T-helper 1 cell (primary cell): ENCODE measurements at places on chromosomes 6 and 20.

DNA sequence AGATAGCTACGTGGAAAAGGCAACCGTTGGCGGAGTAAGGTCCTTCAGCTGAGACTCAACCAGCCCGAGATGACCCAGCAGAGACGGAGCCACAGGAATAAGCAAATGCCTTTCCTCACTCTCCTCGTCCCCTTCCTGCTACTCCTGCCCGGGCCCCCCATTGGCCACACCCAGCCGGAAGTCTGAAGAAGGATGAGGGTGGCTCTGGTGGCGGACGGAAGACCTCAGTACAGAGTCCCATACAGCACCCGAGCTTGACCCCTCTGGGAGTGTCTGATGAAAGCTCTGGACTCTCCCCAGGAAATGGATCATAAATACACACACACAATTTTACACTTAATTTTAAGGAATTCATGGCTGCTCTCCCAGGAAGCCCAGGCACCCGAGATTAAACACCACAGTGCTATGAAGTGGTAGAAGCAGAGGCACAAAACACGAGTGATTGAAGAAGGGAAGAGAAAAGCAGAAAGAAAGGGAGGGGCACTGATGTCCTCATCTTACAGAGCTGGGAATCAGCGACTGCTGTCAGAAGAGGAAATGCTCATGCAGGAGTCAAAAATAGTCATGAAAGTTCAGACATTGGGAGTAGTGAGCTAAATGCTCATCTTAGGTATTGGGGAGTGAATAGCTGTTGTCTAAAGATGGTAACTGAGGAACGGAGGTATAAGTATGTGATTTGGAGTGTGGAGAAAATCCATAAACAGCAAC, 125.6 kb downstream of the BANF2 start:
- no peak for DNase-seq

GRCh38 chr6:51269876-51270275, 451.2 kb downstream of the TFAP2B start:
- DNase-seq, result no peak

DNA sequence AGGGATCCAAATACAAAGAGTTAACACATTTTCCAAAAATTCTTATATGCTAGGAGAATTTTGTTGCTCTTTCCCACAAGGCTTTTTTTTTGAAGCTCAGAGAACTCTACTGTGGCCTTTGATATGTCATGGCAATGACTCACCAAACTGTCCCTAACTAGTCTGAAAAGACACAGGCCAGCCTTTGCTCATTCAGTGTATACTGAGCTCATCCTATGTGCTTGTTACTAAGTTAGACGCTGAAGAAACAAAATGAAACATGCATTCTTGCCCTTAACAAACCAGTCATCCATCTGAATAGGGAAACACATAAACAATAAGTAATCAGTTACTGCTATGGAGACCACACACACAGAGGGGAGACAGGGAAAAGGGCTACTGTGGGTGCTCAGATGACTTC, 291.8 kb downstream of the FOXC1 start:
- no peak for DNase-seq

- no peak for DNase-seq
Observed at GRCh38 chr6:113144117-113144516, 713.0 kb upstream of the MARCKS start.

GRCh38 chr6:23329086-23329485, 759.7 kb downstream of the HDGFL1 start:
- DNase-seq, result no peak

DNA sequence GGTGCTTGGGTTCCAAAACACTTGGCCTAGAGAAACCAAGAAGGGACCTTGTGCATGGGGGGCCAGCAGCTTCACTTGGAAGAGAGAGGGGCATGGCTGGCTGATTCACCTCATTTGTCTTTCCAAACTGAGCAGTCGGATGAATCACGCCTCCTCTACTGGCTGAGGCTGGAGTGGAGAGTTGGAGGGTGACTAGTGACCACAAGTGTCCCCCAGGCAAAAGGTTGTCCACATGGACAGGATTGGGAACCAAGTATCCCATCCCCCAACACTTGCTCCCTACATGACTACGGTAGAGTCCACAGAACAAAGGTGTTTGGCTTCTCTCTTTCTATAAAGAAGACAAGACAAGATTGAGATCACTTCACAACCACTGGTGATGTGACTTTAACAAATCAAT, 875.6 kb downstream of the QKI start:
- DNase-seq, result no peak

DNA sequence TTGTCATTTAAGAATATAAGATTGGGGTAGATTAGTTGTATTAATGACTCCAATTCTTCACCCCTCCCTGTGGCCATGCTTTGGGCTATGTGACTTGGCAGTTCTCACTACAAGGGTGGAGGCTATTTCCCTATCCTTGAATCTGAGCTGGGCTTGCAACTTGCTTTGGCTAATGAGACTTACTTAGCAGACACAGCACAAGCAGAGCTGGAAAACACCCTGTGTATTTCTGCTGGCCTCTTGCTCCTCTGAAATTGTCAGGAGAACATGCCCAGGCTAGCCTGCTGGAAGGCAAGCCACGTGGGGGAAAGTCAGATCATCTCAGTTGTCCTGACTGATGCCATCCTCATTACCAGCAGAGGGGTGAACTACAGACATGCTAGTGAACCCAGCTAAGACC, 126.5 kb upstream of the HDGFL1 start:
- DNase-seq, result no peak

DNA sequence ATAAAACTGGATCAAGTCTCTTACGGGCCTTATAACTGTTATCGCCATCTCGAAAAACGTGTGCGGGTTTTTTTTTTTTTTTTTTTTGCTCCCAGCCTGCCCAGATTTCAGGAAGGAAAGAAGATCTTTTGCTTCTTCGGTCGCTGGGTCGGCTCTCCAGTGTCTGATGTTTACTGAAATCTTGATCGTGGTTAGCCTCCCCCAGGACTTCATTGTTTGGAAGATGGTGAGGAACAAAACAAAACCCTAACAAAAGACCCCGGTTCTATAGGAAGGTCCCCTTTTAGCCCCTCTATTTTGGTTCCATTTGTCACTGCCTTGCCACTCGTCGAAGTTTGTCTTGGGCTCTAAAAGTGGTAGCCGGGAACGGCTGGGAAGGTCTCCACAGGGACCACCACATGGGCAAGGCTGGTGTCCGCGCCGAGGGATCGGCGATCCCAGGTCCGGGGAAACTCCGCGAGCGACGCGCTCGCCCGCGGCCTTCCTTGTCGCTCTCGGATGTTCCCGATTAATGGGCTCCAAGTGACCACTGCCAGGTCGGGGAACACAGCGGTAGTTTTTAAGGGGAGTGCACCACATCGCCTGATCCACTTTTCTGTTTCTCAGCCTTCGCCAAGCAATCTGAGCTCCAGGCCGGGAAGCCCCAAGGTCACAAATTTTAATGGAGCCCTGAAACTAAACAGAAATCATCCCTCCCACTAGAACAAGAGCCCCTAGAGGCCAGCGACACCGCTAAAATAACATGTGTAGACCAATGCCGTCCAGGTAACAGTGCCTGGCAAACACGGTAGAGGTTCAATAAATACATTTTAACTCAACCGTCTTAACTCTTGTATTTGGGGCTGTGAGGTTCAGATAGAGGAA, 27.0 kb downstream of the TRIM27 start:
- DNase-seq, result peak; percentile 27

- DNase-seq, result no peak
Observed at GRCh38 chr20:36086767-36087166, 67.8 kb upstream of the EPB41L1 start.

DNA sequence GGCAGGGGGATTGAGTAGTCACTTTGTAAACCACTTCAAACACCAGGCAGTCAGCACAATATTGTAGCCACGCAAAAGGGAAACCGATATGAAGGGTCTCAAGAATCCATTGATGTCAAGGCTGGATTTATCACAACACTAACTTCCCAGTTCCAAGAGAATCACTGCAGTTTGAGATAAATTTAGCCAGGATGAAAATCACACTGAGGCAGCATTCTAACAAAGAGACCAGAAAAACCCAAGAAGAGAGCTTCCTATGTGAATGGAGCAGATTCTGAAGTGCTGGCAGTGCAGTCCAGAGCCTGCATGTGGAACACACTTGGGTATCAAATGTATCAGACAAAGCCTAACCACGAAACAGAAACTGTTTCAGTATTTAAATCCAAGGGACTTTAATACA, 84.6 kb downstream of the KIF16B start:
- DNase-seq, result no peak

DNA sequence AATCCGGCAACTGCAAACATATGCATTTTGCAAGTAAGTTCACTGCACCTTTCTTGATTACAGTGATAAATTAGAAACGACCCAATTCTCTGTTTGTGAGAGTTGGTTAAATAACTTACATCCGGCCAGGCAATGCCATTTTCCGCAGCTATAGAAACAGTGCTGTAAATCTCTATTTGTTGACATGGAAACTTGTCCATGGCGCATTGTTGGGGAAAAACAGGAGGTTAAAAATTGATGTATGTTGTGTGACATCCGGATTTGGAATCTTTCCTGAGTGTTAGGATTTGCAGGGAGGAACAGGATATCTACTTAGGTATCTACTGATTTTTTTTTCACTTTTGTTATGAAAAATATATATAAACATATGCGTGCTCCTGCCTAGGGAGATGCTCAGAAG, 66.5 kb downstream of the DLGAP4 start:
- no peak for DNase-seq

DNA sequence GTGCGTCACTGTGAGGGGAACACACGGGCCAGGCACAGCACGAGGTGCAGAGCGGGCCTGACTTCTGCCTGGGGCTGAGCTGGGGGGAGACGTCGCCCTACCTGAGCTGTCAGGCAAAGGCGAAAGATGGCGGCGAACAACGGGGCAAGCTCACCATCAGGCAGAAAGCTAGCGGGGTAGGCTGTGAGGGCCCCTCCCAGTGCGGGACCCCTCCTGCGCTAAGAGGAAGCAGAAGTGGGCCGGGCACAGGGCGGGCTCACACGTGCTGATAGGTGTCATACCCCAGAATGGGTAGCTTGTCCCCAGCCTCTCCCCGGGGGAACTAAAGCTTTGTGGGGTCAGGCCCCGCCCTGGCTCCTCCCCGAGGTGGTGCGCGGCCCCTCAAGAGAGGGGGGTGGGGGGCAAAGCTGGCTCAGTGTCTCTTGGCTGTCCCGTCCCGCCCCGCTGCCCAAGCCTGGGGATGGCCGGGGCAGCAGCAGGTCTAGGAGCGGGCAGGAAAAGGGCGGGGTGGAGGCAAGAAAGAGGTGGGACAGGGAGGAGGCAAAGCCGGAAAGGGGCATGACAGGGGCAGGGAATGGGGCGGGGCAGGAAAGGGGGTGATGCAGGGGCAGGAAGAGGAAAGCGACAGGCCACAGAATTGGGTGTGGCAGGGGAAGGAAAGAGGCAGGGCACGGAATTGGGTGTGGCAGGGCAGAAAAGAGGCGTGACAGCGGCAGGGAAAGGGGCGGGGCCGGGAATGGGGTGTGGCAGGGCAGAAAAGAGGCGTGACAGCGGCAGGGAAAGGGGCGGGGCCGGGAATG, 14.7 kb downstream of the UCKL1 start:
- peak; percentile 80 for DNase-seq

GRCh38 chr6:35082046-35082732, 59.0 kb downstream of the TCP11 start:
- DNase-seq, result no peak
